ENCODE measurements at places on chromosomes 5 and 9.

DNA sequence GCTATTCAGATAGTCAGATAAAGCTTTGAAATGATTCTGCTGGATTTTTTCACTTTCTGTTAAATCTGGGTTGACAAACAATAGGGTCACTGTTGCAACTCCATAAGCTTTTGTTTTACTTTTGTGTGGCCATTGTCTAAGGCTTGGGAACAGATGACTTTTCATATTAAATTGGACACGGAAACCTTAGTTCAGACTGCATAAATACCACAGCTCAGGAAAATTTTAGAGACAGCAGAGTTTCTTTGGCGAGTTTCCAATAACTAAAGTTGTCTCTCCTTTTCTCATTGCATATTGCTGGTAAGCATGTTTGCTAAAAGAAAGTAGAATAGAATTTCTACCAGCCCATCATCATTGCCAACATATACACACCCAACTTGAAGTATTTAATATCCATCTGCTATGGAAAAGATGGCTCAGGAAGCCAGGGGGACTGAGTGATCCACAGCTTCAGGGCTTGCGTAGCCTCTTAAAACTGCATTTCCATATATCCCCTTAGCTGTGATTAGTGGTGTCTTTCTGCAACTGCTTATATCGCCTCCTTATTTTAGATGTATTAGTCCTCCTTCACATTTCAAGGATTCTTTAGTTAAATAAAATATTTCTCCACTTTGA, 168.2 kb downstream of the ARHGAP26 start:
- DNase-seq: no peak

DNA sequence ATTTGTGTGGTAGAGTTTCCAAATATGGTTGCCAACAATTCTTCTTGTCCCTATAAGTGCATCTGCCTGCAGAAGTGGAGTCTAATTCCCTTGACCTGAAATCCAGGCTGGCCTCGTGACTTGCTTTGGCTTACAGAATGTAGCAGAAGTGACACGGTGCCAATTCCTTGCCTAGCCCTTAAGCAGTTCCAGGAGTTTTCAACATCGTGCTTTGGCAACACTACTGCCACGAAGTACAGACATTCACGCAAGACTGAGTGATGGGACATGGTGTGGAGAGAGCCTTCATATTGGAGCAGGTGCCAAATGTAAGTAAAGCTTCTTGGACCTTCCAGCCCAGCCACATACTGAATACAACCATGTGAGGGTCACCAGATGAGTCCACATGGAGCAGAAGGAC, 92.9 kb upstream of the NEK6 start:
- DNase-seq: no peak

GRCh38 chr5:39342460-39342859, 21.8 kb downstream of the C9 start:
- no peak for DNase-seq

GRCh38 chr5:3356016-3356415, 239.6 kb upstream of the IRX1 start:
- DNase-seq: no peak
